Activated T-helper 1 cell treated with anti-CD3 and anti-CD28 coated beads, Interleukin-2, amount 50 U/mL, for 16 hours (primary cell): ENCODE measurements at places on chromosomes 7 and 10.

GRCh38 chr7:108480311-108480710 is 24.1 kb upstream of the NRCAM start:
- no peak for DNase-seq

- DNase-seq = no peak
Measured at GRCh38 chr10:97644936-97645335, 4.5 kb downstream of the PI4K2A start.

GRCh38 chr10:49512121-49512809 is 26.7 kb downstream of the ERCC6 start:
- no peak for DNase-seq

- no peak for DNase-seq
Measured at GRCh38 chr10:58896229-58896628, 280.2 kb upstream of the PHYHIPL start.

- DNase-seq = no peak
Measured at GRCh38 chr7:78033410-78033809, 234.8 kb downstream of the PHTF2 start.

DNA sequence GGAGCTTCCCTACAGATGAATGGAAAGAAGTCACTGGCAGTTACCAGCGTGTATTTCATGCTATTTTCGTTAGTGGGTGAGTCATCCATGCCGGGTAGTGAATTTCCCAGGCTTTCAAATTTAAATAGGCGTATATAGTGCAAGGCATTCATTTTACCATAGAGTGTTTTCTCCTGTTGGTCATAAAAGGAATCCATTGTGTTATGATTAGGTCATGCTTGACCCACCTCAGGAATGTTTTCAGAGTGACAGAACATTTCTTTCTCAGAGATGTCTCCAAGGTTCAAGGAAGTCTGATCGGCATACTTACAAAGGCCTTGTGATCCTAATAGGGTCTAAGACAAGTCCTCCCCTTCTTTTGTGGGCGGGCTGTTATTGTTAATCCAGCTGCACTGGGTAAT is 110.7 kb downstream of the AKR1D1 start:
- no peak for DNase-seq

DNA sequence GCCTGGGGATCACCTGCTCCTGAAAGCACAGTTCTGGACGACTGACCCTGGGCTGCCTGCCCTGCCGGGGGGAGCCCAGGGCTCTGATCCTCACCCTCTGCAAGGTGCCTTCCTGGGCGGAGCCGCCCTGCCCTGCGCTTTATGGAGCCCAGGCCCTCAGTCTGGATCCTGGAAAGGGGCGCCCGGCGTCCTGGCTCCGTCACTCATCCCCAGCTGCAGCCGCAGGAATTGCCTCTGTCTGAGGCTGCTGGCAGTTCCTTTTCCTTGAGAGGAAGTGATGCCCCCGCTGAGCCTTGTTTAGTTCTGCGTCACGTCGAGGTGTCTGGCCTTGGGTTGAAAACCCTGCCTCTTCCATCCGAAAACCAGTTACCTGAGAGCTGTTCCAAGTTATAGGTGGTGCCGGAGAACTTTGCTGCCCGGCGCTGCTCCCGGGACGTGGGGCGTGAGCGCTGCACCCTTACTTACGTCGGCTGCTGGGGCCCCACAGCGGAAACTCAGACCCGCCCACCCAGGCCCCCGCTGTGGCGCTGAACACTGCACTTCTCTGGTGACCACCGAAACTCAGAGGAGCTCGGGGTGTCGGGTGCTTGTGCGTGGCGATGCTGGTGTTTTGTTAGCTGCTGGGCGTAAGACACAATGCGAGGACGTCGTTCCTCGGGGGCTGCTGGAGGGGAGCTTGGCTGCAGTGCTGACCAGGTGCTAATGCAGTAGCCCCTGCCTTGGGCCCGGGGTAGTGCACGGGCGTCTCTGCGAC is 5.4 kb downstream of the MAFK start:
- DNase-seq = no peak

GRCh38 chr7:4818000-4818794 is 42.8 kb downstream of the AP5Z1 start:
- no peak for DNase-seq
